ENCODE measurements at places on chromosomes 11 and 22.
A peak's percentile ranks its signal among the peaks of the same experiment; 100 is the strongest.

GRCh38 chr11:61509043-61510029 lies 787 bp downstream of the LRRC10B start:
- DNase-seq, result peak; percentile 88

- peak; percentile 35 for DNase-seq
These were observed at the start of gene C22orf15 for GRCh38 chr22:23762842-23763578. Gene C22orf15 (plus strand): TSS chr22:23762990. CDS start chr22:23763307, 317 bp downstream.

GRCh38 chr22:46041642-46042041 lies 64.7 kb upstream of the WNT7B start:
- peak; percentile 1 for DNase-seq

DNA sequence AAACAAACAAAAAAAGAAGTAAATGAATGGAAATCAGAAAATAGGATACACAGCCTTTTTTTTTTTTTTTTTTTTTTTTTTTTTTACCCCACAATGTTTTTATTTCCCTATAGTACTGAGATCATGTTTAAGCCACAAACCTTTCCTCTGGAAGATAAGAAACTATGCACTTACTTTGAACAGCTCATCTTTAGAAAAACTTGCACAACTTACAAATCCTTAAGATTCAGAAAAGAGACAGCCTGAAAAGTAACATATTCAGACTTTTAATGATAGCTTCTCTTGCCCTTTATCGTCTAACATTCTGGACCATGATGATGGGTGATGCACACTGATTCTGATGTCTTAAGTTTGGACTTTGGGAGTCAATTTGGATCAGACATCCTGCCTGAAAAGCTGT lies 80.3 kb downstream of the TNRC6B start:
- DNase-seq, result no peak
